DMS 273 treated with DMSO at 0.1 percent for 48 hours (cell line): ENCODE measurements at places on chromosomes 4 and X.

GRCh38 chr4:39106011-39106410, 44.0 kb downstream of the KLHL5 start:
- DNase-seq, result no peak

DNA sequence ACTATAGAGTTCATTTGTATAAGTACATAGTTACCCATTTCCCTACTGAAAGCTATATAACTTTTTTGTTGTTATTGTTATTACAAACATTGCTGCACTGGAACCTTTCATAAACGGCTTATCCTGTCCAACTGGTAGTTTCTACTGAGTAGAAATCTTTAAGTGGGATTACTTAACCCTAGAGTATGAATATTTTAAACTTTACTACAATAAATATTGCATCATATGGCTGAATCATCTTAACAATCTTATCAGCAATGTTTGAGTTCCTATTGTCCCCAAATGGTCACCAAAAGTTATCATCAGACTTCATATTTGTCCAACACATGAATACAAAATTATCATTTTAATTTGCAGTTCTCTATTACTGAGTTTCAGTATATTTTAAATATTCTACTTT, 40.5 kb downstream of the LCORL start:
- no peak for DNase-seq

GRCh38 chr4:3730422-3731190, 35.6 kb upstream of the ADRA2C start:
- DNase-seq, result no peak

- DNase-seq, result no peak
Observed at GRCh38 chr4:25128671-25129070, 31.6 kb downstream of the SEPSECS start.

DNA sequence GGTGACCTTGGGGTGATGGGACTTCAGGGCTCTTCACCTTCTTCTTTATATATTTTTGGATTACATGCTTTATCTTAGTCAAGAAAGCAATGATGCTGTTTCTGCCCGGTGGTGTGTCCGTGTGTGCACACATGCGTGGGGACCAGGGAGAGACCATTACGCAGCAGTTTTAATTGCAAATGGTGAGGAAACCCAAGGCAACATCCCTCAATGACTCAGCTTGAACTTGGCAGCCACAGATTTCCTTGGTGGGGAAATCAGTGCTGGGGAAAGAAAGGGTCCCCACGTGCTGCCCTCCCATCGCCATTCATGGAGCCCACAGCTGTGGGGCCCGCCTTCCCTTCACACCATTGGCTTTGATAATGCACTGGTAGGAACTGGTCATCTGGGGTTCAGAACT, 46.2 kb upstream of the C4orf50 start:
- no peak for DNase-seq

DNA sequence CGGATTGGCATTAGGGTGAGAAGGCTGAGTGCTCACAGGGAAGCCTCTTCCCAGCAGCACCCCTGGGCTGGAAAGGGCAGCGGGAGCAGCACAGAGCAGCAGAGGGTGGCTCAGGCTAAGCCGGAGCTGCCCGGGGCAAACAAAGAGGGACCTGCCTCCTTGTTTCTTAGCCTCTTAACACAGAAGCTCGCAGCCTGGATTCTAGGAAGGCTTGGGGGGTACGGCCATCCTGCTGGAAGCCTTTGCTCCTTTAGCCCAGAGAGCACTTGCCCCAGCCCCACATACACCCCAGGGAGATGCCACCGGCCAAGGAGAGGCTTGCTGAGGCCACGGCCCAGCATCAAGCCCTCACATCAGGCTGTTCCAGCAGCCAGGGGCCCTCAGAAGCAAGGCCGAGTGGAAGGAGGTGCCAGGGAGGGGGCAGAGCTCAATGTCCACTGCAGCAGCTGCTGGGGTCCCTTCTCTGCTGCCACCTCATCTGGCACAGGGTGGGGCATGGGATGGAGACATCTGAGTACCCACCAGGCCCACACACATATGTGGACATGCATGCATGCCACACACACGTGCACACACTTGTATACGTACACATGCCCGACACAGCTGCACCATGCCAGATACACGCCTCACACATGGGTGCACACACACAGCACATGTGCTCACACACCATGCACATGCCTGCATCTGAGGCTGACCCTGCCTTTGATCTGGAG, 20.3 kb upstream of the SPON2 start:
- no peak for DNase-seq

DNA sequence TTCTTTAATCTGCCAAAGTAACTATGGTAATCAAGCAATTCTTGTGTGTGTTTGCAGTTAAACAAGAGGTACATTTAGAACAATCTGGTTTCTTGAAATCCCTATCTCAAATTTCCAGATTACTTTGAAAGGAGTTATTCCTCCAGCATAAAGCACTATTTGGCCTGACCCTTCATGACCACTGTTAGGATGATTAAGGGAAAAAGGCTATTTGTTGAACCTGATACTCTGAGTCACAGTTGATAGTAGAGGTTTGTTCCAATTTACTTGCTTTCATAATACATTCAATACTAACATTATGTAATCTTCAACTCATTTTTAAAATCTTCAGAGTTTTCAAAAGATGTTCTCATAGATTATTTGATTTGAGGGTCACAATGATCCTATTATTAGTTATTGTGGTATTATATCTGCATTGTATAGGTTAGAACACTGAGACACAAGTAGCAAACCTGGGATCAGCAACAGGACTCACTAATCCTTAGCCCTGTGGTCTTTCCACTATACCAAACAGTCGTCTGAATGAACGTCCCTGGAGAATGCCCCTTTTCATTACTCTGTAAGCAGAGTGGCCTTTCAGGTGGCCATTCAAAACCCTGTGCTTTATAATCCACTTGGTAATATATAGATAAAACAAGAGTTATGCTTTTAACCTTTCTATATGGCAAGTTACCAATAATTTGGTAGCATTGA, 8.1 kb upstream of the NDST4 start:
- DNase-seq, result no peak

GRCh38 chr4:81348778-81349094, 123.0 kb downstream of the RASGEF1B start:
- DNase-seq, result no peak

DNA sequence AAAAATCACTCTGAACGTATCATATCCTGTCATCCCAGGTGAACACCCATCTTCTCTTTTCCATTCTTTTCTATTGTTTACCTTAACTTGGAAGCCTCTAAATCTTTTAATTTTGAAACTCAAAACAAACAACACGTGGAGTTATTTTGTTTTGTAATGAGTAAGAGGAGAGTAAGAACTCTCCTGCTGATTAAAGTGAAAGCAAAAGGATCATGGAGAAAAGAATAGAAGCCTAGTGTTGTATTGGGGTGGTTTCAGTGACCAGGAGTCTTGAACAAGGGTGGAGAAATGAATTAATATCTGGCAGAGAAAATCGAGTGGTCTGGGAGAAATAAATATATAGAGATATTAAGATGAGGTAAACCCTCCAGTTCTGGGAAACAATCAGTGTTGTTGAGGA, 237.4 kb upstream of the UGT8 start:
- no peak for DNase-seq

- DNase-seq, result no peak
Observed at GRCh38 chr4:100257567-100257966, 67.3 kb upstream of the DDIT4L start.

- no peak for DNase-seq
Observed at GRCh38 chrX:153468008-153468580, 2.3 kb downstream of the HAUS7 start.
